ENCODE measurements at places on chromosomes 11 and 22.

DNA sequence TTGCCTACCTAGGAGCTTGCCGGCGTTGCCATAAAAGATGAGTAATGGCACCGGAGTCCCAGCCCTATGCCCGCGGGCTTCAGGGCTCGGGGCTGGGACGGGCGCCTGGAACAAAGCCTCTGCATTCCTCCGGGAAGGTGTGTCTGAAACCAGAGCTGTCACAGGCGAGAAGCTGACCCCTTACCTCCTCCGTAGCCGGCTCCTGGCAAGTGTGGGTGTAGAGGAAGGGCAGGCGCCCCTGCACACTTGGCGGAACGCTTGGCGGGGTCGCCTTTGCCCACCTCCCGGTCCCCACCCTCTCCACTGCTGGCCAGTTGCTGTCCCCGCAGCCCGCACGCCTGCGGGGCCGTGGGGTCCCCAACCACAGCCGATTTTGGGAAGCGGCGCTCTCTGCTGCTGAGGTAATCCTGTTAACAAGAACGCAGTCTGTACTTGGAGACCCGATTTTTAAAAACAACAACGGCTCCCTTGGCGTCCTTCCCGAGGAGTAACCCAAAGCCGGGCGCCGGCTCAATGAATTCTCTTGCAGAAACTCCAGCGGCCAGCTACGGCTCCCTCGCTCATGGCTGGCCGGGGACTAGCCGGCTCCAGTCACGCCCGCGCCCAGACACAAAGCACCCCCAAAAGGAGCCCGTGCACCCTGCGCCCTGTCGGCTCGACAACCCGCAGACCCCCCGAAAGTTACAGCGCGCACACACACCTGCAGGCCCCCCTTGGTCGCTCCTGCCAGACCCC, 89.2 kb downstream of the PLEKHA7 start:
- DNase-seq, result no peak

DNA sequence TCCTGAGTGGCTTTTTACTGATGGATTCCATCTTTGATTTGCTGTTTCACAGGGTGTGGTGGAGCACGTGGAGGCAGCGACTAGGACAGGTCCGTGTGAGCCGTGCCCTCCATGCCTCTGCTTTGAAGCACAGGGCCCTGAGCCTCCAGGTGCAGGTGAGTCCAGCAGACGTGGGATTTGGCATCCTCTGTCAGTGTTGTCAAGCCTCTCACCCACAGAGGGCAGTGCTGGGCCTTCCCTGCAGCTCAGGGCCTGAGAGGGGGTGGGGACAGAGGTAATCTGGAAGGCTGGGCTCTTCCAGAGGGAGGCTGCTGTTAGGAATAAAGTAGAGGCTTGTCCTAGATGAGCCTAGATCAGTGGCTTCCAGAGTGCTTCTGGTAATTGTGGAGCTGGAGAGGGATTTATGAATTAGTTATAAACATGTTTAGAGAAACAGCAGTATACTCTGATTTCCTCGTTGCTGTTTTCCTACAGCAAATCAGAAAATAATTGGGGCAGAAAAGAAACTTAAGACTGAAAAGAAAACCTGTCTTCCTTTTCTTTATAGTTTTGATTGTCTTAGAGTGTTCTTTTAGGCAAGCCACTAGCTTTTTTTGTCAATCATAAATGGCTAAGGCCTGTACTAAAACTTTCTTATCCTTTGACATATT, 65.0 kb downstream of the SFI1 start:
- peak; percentile 66 for DNase-seq

DNA sequence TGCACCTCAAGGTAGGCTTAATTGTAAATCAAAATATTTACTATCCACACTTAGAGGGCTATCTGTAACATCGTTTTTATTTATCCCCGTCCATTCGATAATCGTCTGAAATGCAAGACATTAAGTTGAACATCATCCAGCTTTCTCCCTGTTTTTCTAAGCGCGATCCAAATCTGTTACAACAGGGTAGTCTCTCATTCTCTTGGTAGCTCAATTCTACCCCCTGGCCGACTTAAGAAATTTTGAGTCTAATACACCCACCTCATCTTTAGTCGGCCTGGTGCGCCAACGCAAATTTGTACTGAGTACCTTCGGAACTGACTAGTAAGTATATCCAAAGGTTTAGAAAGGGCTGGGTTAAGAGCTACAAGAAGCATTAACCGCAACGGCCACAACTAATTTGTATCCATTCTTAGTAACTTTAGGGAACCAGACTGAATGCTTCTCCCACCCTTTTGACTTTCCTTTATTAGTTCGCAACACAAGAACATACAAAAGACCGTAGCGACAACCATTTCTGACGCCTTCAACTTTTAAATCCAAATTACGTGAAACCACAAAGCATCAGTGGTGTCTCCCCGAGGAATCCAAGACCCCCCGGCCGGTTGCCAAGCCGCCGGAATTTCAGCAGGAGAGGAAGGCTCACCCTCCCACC, 1.0 kb upstream of the ZNF143 start:
- DNase-seq, result peak; percentile 80

GRCh38 chr22:20428496-20429253, 8.9 kb downstream of the SCARF2 start:
- no peak for DNase-seq

DNA sequence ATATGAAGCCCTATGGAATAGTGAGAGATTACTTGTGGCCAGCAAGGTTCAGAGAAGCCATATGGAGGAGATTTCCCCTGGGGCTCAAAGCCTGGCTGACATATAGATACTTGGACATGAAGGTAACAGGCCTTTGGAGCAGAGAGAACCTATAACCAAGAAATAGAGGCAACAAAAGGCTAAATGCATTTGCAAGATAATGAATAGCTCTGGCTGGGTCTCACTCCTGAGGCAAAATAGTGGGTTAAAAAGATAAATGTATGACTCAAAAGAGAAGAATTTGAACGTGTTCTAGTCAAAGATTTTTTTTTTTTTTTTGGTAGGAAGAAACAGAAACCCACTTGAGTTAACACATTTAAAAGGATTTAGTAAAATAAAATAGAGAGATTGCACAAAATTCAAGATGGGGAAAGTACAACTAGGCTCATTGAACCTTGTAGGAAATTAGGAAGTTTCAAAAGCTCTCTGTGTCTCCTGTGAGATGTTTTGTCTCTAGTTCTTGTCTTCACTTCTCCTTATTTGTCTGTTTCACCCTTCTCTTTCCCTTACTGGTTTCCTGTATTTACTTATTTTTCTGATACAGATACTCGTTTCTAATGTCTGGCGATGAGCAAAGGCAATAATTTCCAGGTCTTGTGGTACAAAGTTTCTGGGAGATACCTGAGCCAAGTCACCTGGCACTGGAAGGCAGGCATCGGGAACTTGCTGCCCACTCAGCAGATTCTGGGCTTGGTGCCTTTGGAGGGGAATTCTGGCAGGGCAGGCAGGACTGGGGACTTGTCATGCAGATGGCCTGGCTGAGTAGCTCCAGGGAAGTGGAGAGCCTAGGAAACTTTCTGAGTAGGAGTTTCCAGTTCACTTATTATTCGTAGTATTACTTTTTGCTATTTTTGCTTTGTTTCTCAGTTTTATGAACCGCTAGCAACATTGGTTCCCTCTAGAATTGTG, 49.2 kb upstream of the SESN3 start:
- no peak for DNase-seq

- DNase-seq, result no peak
Measured at GRCh38 chr22:48737461-48738203, 1090.0 kb downstream of the BRD1 start.

DNA sequence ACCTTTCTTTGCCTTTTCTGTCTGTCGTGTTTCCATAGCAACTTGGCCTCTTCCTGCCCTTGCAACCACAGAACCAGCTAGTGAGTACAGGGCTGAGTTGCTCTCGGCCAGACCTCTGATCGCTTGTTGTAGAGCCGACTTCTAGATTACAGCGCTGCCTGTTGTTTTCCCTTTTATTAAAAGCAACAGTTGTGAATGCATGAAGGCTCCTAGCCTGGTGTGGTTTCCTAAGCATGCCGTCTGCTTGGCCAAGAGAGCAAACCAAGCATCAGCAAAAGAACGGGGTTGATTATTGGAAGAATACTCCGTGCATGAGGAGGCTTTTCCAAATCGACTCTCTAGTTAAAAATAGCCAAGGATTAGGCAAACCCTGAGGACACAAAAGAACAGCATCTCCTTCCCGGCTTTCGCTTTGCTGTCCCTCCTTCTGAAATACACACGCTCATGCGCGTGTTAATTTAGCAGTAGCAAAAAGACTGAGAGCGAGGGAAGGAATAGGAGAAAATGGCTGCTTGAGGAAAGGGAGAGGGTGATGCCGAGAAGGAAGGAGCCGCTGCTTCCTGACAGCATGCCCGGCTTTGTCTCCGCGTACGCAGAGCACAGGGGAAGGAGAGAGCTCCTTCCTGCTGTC, 71.5 kb upstream of the TTC12 start:
- DNase-seq, result no peak

GRCh38 chr11:9772218-9772617, 108.3 kb downstream of the SWAP70 start:
- no peak for DNase-seq

DNA sequence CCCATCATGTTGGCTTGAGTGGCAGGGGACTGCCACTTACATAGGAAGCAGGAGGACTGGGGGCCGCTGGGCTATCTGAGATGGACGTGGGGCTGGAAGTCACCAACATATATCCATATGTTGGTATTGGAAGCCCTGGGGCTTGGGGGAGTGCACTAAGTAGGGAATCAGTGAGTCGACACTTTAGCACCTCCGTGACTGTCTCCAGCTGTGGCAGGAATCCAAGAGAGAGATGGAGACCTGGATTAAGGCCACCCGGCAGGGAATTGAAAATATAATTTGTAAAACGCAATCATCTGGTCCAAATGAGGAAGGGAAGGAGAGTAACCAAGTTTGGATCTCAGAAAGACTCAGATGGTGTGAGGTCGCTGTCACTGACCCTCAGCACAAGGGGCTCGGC, 68.4 kb downstream of the ELFN2 start:
- no peak for DNase-seq

- DNase-seq, result no peak
Measured at GRCh38 chr11:47225552-47226400, 11.0 kb downstream of the DDB2 start.

- DNase-seq, result no peak
Measured at GRCh38 chr22:44795701-44796630, 43.6 kb downstream of the ARHGAP8 start.

DNA sequence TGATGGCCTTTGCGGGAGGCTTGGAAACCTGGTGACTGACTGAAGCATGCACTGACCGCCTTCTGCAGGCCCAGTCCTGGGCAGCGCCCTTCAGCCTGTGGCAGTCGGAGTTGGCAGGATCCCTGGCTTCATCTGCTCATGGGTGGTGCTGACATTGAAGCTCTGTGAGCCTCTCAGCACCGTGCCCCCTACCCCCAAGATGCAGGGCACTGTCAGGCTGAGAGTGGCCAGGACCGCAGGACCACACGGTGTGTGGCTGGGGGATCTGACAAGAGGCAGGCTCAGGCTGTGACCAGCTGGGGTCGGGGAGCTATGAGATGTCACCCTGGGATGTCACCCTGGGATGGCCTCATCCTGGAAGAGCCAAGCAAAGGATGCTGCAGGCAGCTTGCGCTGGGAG, 32.7 kb downstream of the TBC1D22A start:
- no peak for DNase-seq

DNA sequence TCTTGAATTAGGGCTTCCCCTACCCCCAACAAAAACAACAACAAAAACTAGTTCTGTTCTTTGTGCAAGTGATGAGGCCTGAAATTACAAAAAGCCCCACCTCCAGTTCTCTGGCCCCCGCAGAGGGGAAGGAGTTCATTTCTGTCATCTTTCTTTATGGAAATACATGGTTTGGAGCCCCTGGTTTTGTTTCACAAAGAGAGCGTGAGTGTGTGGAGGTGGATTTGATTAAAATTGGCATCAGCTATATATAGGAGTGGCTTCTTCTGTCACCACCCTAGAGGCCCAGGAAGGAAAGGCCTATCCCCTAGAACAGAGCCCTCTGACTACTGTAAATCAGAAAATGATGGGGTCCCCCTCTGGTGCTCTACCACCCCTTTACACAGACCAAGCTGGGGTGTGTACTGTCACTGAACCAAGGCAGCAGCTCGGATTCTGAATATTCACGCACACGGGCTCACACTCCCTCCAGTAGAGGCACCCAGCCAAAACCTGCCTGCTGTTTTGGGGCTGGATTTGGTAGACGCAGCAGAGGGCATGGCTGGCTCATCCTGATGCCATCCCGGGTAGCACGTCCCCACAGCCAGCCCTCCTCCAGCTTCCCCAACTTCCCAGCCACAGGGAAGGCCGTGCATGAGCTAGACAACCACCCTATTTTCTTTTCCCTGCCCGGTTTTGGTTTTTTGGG, 19.4 kb downstream of the RCOR2 start:
- no peak for DNase-seq

GRCh38 chr22:23608583-23608982, 23.5 kb downstream of the DRICH1 start:
- DNase-seq, result peak; percentile 59

DNA sequence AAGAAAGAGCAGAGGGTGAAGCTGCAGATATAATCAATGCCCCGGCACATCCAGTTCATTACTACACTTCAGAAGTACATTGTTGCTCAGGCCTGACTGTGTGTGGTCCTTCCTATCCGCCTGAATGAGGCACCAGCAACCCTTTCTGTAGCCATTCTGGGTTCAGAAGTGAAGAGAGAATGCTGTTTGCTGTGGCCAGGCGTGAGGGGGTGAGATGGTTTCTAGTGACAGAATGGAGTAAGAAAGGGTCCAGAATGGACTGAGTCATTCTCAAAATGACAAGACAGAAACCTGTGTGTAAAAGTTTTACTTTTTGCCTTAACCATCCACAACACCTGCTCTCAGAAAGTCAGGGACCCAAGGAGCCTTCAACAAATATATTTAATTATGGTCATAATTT, 334.8 kb downstream of the GUCY1A2 start:
- no peak for DNase-seq

- DNase-seq, result no peak
Measured at GRCh38 chr11:134529212-134530096, 117.4 kb upstream of the B3GAT1 start.

- DNase-seq, result no peak
Measured at GRCh38 chr11:117627259-117627658, 169.8 kb downstream of the DSCAML1 start.

- no peak for DNase-seq
Measured at GRCh38 chr11:35083431-35084238, 55.3 kb upstream of the CD44 start.

DNA sequence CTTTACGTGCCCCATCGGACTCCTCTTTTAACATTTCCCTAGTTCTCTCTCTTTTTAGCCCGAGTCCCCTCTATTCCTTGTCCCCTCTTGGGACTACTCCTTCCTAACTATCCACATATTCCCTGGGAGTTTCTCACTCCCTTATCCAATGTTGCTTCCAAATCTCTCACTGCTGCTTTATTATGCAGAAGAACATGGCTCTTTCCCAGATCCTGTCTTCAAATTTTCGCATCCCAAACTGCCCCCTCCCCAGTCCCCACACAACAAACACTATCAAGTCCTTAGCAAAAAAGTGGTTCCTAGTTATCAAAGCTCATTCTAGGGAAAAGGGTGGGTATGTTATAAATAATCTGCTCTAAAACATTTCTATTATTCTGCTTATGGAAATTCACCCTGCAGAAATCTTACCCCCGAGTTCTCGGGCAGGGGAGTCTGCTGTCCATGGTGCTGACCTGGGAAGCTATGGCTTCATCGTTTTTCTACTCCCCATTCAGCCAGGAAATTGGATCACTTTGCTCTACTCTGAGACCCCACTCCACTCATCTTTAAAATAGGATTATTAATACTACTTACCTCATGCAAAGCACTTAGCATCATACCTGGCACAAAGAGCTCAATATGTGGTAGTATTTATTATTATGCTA, 393.5 kb downstream of the BUD13 start:
- DNase-seq, result peak; percentile 43

- no peak for DNase-seq
Measured at GRCh38 chr11:106280036-106280435, 202.6 kb downstream of the AASDHPPT start.
